ENCODE measurements at places on chromosomes 7 and 10. TPM values are rescaled to one million over a fixed set of nuclear protein-coding genes. Genes with fewer than 3 reads are reported as not detected.

DNA sequence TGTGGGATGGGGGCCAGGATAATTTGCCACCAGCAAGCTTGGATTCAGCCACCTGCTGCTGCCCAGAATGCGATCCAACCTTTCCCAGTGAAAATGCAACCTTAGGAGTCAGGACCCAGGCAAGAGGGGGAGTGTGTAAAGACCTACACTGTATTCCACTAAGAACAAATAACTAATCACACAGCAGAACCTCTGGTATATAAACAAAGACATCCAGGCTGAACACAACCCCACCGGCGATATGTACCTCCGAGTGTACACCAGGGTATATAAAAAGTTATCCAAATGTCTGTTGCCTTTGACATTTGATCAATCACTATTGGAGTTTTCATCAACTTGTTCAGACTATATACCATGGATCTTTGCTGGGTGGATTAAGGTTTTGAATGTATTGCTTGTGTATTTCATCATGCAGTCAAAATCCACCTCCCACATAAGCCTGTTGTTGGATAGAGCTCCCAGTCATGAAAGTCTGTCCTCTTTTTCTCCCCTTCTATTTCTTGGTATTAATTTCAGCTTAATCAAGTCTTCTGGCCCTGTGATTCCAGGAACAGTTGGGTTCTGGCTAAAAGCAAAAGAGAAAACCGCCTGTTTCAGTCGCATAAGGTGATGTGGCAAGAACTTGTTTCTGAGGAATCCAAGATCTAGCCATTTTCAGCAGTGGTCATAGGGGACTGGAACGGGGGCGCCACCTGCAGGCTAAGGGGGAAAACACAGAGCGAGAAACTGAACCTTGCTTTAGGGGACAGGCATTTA, 290.7 kb downstream of the CCDC3 start:
- DNase-seq: peak; percentile 56

DNA sequence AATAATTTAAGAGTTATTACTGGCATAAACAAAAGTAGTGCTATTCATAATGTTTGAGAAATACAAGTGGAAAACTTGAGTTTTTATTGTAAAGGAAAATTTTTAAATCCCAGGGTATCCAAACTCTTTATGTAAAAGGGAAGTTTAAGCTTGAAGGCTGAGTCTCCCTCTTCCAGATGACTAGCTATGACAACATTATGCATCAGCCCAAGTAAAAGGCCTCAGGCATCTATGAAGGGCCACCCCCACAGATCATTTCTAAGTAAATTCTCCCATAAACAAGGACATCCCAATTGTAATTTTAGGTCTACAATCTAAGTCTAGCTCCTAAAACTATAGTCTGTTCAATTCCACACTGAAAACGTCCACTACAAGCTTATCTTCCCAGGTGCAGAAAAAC, 166.2 kb upstream of the STEAP1 start:
- DNase-seq: no peak

- DNase-seq: no peak
Measured at GRCh38 chr7:127018889-127019288, 233.9 kb downstream of the GRM8 start.

The EPO gene
- total RNA-seq: not detected

DNA sequence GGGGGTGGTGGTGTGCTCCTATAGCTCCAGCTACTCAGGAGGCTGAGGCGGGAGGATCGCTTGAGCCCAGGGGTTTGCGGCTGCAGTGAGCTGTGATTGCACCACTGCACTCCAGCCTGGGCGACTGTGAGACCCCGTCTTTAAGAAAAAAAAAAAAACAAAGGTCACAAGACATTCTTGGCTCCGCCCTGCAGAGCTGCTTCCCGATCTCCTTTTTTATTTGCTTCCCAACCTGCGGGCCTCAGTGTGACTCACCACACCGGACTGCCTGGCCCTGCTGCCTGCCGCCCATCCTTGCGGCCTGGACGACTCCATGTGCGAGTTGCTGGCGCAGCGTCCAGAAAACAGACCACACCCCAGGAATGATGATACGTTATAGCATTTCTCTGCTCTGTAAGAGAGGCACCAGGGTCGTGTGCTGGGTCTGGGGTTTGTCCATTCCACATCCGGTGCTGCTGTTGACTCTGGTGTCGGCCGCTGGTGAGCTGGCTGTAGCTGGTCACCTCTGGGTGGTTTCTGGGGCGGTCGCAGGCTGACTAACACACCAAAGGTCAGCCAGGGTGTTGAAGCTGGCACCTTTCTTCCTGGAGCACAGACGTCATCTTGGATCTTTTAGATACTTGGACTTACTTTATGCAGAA, 123.6 kb downstream of the TCF7L2 start:
- DNase-seq: peak; percentile 99

The FAM25G gene
- total RNA-seq: not detected

DNA sequence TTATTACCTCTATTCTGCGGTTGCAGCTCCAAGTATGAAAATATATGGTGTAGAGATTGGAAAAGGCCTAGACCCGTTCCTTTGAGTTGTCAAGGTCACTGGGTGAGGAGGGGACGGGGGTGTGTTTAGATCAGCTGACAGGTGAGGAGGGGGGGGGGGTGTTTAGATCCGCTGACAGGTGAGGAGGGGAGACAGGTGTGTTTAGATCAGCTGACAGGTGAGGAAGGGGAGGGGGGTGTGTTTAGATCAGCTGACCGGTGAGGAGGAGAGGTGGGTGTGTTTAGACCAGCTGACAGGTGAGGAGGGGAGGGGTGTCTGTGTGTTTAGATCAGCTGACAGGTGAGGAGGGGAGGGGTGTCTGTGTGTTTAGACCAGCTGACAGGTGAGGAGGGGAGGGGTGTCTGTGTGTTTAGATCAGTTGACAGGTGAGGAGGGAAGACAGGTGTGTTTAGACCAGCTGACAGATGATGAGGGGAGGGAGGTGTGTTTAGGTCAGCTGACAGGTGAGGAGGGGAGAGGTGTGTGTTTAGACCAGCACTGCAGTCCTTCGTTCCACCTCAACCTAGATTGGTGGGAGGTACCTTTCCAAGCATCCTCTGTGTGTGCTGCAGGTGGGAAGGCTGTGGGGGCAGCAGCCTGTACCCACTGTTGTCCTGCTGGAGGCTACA, 655.0 kb upstream of the ADARB2 start:
- peak; percentile 1 for DNase-seq

The GPR146 gene
- 3.4 TPM for total RNA-seq

GRCh38 chr7:137454246-137454724, 110.8 kb upstream of the PTN start:
- DNase-seq: peak; percentile 26

- DNase-seq: no peak
Measured at GRCh38 chr7:40723829-40724228, 589.0 kb downstream of the SUGCT start.

GRCh38 chr7:130904031-130904757, 170.2 kb upstream of the KLF14 start:
- peak; percentile 96 for DNase-seq

The FRMPD2 gene
- total RNA-seq: 0.39 TPM

DNA sequence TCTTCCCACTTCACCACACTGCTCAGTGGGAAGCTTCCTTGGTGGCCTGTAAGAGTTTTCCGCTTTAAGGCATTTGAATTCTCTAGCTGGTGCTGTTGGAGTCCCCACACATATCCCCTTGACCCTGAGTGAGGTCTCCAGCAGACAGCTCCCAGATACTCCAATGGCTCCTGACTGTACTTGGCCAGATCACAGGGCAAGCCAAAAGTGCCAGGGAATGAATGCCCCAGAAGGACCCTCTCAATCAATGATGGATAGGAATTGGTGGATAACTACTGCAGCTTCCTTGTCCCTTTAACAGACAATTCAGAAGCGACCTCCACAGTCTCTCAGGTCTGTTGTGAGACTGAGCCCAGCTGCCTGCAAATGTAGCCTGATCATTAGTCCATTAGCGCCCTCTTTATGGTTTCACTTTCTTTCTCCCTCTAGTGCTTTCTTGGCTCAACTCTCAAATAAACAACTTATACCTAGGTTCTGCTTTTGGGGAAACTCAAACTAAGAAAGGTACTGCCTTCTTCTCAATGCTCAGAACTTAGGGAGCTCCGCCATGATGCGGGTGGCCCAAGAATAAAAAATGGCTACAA, 283.0 kb downstream of the TCF7L2 start:
- no peak for DNase-seq

- no peak for DNase-seq
Measured at GRCh38 chr7:151320263-151320845, 21.3 kb upstream of the NUB1 start.

The ERVW-1 gene
- 0.19 TPM for total RNA-seq

The XRCC2 gene
- 1.6 TPM for total RNA-seq

DNA sequence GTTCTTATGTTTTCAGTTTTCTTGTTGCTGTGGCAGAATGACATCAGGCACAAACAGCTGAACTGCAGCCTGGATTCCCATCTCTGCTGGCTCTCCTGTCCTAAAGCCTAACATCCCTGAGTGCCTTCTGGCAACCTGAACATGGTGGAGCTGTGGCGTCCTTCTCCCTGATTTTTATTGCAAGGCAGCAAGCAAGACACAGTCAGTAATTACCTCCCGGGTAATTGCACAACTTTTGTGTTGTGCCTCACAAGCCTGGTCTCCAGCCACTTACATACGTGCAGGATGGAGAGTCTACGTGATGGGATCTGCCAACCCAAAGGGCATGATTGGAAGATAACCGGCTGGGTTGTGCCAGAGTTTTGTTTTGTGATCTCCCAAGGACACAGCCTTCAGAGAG, 116.1 kb upstream of the PARD3 start:
- no peak for DNase-seq

DNA sequence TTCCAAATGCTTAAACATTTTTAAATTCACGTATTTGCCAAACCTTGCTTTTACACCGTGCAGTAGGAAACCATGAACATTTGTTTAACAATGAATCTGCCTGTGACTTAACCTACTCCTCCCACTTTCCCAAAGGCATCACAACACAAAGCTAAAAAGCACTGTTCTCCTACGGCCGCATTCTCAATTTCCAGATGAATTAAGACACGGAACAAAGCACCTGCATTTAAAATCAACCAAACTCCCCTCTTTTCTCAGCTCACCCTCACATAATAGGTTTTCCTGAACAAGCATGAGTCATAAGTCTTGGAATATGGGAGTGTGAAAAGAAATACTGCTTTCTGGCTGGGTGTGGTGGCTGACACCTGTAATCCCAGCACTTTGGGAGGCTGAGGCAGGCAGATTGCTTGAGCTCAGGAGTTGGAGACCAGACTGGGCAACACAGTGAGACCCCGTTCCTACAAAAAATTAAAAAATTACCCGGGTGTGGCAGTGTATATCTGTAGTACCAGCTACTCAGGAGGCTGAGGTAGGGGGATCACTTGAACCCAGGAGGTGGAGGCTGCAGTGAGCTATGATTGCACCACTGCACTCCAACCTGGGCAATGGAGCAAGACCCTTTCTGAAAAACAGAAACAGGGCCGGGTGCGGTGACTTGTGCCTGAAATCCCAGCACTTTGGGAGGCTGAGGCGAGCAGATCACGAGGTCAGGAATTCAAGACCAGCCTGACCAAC, 51.7 kb upstream of the CYTH3 start:
- DNase-seq: peak; percentile 6

DNA sequence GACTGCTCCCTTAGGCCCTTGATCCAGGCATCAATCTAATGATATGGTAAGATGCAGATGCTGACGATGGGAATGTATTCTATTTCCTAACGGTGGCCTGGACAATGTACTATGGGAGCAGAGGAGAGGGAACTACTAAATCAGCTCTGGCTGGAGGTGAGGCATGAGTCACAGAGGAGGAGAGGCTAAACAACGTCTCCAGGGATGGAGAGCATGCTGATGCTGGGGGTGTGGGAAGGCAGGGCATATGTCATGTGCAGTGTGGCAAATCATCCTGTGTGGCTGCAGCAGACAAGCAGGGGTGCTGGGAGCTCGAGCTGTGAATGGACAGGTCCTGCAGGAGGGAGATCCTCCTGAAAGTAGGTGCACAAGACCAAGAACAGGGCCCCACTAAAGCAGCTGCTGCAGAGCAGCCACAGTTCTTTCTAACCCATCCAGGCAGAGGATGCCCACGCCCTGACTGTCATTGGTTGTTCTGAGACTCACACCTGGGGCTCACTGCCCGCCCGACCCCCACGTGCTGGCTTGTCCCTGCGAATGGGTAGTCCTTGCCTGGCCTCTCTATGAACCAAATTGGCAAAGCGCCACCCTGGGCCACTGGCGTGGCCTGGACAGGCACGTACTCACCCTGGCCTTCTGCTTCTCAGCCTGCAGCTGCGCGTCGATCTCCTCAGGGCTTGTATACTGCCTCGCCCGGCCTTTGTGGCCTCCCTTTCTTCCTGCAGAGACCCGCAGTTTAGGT, 4.0 kb downstream of the PDAP1 start:
- peak; percentile 16 for DNase-seq

The ACSM6 gene
- total RNA-seq: not detected

- DNase-seq: no peak
Measured at GRCh38 chr10:12661671-12662070, 312.3 kb downstream of the CAMK1D start.

DNA sequence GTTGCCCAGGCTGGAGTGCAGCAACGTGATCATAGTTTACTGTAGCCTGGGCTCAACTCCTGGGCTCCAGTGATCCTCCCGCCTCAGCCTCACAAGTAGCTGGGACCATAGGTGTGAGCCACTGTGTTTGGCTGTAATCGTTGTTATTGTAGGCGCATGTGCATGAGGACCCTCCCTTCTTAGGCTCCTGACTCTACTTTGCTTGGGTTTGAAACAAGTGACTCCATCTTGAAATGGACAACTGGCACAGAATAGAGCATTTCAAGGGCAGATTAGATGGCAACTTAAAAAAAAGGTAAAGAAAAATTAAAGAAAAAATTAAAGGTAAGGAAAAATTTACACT, 15.4 kb upstream of the GIMAP8 start:
- no peak for DNase-seq

DNA sequence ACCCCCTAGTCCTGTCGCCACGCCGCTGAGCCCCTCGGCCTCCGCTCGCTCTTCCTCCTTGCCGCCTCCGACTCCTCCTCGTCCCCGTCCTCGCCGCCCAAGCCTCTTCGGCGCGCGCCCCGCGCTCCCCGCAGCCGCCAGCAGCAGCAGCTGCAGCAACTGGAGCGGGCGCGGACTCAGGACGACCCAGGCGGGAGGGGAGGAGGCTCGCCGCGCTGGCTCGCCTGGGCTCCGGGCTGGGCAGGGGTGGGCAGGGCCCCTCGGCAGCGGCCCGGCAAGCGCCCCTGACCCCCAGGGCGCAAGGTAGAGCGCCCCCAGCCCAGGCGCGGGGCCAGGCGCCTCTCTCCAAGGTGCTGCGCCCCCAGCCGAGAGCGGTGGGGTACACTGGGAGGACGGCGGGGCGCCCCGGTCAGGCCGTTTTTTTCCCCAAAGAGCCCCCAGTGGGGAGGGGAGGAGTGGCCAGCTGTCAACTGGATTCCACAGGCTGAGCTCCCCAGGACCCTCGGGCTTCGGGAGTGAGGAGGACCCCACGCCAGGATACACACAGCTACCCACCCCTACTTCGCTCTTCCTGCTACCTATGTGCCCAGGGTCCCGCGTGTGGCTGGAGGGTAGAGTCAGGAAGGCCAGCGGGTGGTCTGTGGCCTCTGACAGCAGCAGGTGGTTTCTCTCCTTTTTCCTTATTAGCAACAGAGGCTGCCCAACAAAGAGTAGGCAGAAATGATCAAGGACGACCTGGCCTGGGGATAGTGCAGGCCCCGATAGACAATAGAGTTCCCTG, 903 bp upstream of the KCNMA1 start:
- DNase-seq: peak; percentile 60

The SLC35G1 gene
- total RNA-seq: 3.5 TPM

The NME8 gene
- not detected for total RNA-seq

GRCh38 chr7:158077151-158077840, 510.3 kb downstream of the PTPRN2 start:
- DNase-seq: no peak

The RELN gene
- total RNA-seq: 0.98 TPM

The NEUROG3 gene
- total RNA-seq: not detected

The CTNNA3 gene
- total RNA-seq: 0.75 TPM

All from astrocyte (in vitro differentiated cells and primary cell).